ENCODE measurements at places on chromosomes 12 and 14. TPM values are rescaled to one million over a fixed set of nuclear protein-coding genes. Genes with fewer than 3 reads are reported as not detected.

MYH6 gene
- total RNA-seq: not detected

CACNA2D4 gene
- total RNA-seq: not detected

MORN3 gene
- 0.06 TPM for total RNA-seq

FIGNL2 gene
- total RNA-seq: 0.13 TPM

FOXA1 gene
- total RNA-seq: 0.13 TPM

GALC gene
- 22.2 TPM for total RNA-seq

TMBIM4 gene
- 109 TPM for total RNA-seq

SRGAP1 gene
- 3.7 TPM for total RNA-seq

PSME2 gene
- total RNA-seq: 48.4 TPM

RIN3 gene
- 1.5 TPM for total RNA-seq

ANO4 gene
- 8.8 TPM for total RNA-seq

RFLNA gene
- total RNA-seq: 43.6 TPM

P2RX7 gene
- 0.32 TPM for total RNA-seq

DYRK4 gene
- total RNA-seq: 25.2 TPM

CRACR2A gene
- 6.7 TPM for total RNA-seq

SYT10 gene
- not detected for total RNA-seq

KLRC2 gene
- 0.96 TPM for total RNA-seq

TOMM20L gene
- total RNA-seq: not detected

PRPH gene
- 0.26 TPM for total RNA-seq

DNAJC22 gene
- 1.1 TPM for total RNA-seq

COX8C gene
- not detected for total RNA-seq

CTSG gene
- total RNA-seq: not detected

YBX3 gene
- 159 TPM for total RNA-seq

ZNF385A gene
- 2.6 TPM for total RNA-seq

LDHB gene
- total RNA-seq: 731 TPM

C12orf50 gene
- not detected for total RNA-seq

KRT83 gene
- not detected for total RNA-seq

IFNG-AS1 gene
- not detected for total RNA-seq

LIN7A gene
- total RNA-seq: 0.57 TPM

KRT1 gene
- total RNA-seq: not detected

MYRFL gene
- total RNA-seq: not detected

RPGRIP1 gene
- total RNA-seq: not detected

GRIP1 gene
- not detected for total RNA-seq

FRS2 gene
- total RNA-seq: 39.4 TPM

KRT73 gene
- not detected for total RNA-seq

OTOGL gene
- total RNA-seq: 0.34 TPM

SLC25A47 gene
- total RNA-seq: not detected

NKX2-8 gene
- total RNA-seq: not detected

MFAP5 gene
- total RNA-seq: 22.7 TPM

PLEKHG7 gene
- total RNA-seq: not detected

ASIC1 gene
- total RNA-seq: 1.2 TPM

ACVRL1 gene
- 2.6 TPM for total RNA-seq

ENDOU gene
- 0.51 TPM for total RNA-seq

LRRC10 gene
- not detected for total RNA-seq

MYBPC1 gene
- total RNA-seq: not detected

PTGER2 gene
- 37.8 TPM for total RNA-seq

TAS2R50 gene
- total RNA-seq: 0.75 TPM

LHX5 gene
- total RNA-seq: not detected

NR1H4 gene
- total RNA-seq: not detected

CLEC4E gene
- not detected for total RNA-seq

PTCSC3 gene
- total RNA-seq: not detected

PABPN1 gene
- total RNA-seq: 92.7 TPM

LRIG3 gene
- total RNA-seq: 11.5 TPM

PCBP2 gene
- total RNA-seq: 186 TPM

PRB2 gene
- total RNA-seq: not detected

TOGARAM1 gene
- 20.7 TPM for total RNA-seq

PLD4 gene
- total RNA-seq: not detected

FAIM2 gene
- total RNA-seq: 4.1 TPM

TROAP gene
- total RNA-seq: 32.8 TPM
